Activated B cell treated with CpG ODN at 0.5 μM for 24 hours (primary cell): ENCODE measurements at places on chromosomes 5 and 9. TPM values are rescaled to one million over a fixed set of nuclear protein-coding genes. Genes with fewer than 3 reads are reported as not detected.
A peak's percentile ranks its signal among the peaks of the same experiment; 100 is the strongest.

GRCh38 chr5:129358069-129358468, 102.0 kb upstream of the ADAMTS19 start:
- no peak for DNase-seq

Gene TNC
- total RNA-seq, result not detected in 2 replicates

DNA sequence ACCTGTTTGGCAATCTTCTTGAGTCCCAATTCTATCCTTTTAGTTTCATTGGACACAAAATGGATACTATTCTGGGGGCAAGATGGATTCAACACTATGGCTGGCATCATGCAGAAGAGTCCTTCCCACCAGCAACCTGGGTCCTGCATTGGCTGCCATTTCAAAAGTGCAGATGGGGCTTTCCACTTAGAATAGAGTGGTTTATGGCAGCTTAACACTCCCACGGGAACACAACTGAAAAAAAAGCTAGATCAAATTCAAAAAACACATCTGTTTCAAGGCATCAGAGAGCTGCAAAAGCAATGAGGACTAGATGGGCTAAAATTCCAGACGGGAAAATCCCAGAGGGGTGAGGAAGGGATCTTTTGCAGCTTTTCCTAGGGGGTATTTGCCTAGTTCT, 11.2 kb upstream of the HMHB1 start:
- DNase-seq, result no peak

DNA sequence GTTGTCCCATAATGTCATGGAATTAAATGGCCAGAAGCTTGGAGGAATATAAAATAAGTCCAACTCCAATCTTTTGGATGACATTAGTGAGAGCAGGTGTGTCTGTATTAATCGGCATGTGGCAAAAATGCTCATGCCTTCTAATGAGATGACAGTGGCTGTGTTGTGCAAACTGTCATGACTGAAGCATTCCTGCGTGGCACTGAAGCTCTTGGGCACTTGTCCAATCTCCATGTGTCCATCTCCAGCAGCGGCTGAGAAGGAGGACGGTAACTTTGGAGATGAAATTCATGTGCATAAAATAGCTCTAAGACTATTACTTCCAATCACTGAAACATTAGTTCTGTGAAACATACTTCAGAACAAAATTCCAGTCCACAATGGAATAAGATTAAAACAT, 697.5 kb upstream of the GRAMD2B start:
- DNase-seq, result no peak

GRCh38 chr9:114737118-114737517, 55.1 kb upstream of the TEX48 start:
- no peak for DNase-seq

Gene GZMA
- not detected in 2 replicates for total RNA-seq

Gene TEK
- not detected in 2 replicates for total RNA-seq

DNA sequence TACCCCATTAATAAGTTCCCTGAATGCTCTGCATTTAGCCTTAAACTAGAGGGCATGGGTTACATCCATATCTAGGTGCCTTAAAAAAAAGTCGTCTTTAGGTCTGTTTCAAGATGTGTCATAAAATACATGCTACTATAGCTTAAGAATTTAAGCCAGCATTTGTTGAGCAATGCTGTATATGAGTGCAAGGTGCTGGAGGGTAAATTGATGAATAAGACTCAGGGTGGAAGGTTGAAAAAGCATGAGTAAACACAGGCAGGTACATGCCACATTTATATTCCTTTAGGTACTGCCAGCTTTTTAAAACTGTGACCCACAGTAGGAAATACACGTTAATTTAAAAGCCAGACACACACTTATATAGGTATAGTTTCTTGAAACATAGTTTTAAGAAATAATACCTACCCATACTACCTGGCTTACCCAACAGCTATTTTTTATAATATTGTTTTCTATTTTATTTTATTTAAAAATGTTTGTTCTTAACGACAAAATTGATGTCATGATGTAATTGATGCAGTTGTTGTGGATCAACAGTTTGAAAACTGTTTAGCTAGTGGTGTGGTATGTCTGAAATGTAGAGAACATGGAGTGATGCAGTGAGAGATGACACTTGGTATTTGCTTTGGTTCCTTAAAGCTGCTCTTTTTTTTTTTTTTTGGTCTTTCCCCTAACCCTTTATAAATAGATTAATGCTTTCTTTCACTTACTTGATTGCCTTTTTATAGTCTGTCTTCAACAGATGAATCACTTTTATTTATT, 3.9 kb downstream of the HMGCR start:
- DNase-seq, result no peak

- no peak for DNase-seq
Measured at GRCh38 chr9:131543141-131543540, 2.2 kb upstream of the PRRT1B start.

- DNase-seq, result no peak
Measured at GRCh38 chr9:93593144-93593658, 16.8 kb downstream of the PHF2 start.

Gene MAMDC2
- total RNA-seq, result not detected in 2 replicates

Gene PCDHB4
- not detected in 2 replicates for total RNA-seq

GRCh38 chr9:96219026-96219899, 82.7 kb downstream of the HSD17B3 start:
- DNase-seq, result peak; percentile 18

DNA sequence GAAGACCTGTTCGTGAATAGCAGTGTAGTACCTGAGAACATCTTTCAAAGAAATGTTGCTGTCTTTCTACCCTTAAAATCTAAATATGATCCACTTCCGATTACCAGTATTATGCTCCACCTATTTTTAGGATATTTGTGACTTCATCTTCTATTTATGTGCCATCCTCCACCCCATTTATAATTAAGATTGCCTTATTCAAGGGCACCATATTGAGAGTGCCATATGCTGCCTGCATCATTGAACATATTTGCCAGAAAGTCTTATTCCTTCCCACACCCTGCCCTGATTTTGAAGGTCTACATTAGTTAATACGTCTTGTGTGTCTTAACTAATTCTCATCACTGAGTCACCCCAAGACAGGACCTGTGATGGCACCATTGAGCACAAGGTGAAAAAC, 1076.7 kb downstream of the CDH12 start:
- DNase-seq, result no peak

DNA sequence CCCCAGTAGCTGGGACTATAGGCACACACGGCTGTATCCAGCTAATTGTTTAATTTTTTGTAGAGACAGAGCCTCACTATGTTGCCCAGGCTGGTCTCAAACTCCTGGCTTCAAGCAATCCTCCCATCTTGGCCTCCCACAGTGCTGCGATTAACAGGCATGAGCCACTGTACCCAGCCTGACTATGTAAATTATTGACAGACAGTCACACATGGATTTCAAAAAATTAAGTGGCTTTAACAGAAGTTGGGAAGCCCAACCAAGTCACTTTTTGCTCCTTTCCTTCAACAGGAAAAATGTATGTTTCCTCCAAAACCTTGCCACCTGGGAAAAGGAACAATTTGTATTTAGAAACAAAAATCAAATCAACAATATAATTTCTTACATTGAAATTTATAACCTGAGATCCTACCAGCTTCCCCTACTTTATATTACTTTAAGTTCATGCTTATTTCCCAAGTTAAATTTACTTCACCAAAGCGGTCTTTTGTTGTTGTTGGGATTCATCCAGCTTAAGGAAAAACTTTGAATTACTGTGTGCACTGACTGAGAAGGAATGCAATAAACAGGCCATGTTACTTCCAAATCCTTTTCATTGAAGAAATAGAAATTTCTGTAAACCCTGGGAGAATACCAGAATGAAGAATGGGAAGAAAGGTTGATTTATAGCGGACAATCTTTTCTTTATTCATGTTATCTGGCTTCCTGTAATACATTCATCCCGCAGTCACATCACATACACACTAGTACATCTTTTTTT, 8.6 kb downstream of the PCA3 start:
- no peak for DNase-seq

Gene RPL35
- 2,037 and 2,426 TPM in 2 replicates for total RNA-seq

Gene ARRDC3
- 56.3 and 65.3 TPM in 2 replicates for total RNA-seq

GRCh38 chr5:8751971-8752370, 793.9 kb downstream of the SEMA5A start:
- no peak for DNase-seq

- DNase-seq, result no peak
Measured at GRCh38 chr5:168042284-168043068, 249.0 kb upstream of the WWC1 start.
